ENCODE measurements at places on chromosomes 11 and 22. TPM values are rescaled to one million over a fixed set of nuclear protein-coding genes. Genes with fewer than 3 reads are reported as not detected.
A peak's percentile ranks its signal among the peaks of the same experiment; 100 is the strongest.

Gene CREB3L1
- 36.0 TPM for polyA plus RNA-seq

Gene HSD17B12
- not detected for polyA plus RNA-seq

Gene SH3BP1
- 8.3 TPM for polyA plus RNA-seq

- no peak for DNase-seq
These were observed 195.6 kb downstream of the GRIK4 start for GRCh38 chr11:120707098-120707497.

GRCh38 chr11:73818846-73819245 lies 31.2 kb downstream of the MRPL48 start:
- no peak for DNase-seq

- DNase-seq, result no peak
These were observed 20.3 kb downstream of the FAM118B start for GRCh38 chr11:126231725-126232459.

DNA sequence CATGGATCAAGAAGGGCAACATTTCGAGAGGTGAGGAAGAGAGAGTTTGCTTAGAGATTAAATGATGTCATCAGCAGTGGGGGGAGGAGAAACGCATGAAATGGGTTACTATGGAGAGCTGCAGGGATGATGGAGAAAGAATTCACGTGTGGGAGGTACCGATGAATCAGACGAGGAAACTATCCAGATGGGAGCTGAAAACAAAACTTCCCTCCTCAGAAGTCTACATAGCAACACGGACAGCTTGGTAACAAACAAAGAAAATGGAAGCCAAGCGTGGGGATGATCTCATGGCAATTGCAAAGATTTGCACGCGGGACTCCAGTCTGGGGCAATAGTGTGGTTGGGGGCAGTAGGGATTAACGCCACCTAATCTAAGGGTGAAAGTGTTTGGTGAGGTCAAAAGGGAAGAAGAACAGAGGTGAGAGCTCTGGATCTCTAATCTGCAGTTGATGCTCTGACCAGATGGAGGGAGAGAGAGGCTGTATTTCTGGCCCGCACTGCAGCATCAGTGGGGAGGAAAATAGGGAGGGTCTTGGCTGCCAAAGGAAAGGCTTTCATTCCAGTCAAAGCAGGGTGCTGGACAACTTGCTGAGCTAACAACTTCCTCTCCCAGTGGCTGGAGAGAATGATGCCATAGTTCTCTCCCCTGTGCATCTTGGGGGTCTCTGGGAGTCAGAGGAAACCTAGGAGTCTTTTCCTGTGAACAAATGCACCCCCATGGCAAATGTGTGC lies 43.4 kb upstream of the CSNK2A3 start:
- DNase-seq, result peak; percentile 74

- no peak for DNase-seq
These were observed 23.4 kb upstream of the GRK3 start for GRCh38 chr22:25540908-25541660.

DNA sequence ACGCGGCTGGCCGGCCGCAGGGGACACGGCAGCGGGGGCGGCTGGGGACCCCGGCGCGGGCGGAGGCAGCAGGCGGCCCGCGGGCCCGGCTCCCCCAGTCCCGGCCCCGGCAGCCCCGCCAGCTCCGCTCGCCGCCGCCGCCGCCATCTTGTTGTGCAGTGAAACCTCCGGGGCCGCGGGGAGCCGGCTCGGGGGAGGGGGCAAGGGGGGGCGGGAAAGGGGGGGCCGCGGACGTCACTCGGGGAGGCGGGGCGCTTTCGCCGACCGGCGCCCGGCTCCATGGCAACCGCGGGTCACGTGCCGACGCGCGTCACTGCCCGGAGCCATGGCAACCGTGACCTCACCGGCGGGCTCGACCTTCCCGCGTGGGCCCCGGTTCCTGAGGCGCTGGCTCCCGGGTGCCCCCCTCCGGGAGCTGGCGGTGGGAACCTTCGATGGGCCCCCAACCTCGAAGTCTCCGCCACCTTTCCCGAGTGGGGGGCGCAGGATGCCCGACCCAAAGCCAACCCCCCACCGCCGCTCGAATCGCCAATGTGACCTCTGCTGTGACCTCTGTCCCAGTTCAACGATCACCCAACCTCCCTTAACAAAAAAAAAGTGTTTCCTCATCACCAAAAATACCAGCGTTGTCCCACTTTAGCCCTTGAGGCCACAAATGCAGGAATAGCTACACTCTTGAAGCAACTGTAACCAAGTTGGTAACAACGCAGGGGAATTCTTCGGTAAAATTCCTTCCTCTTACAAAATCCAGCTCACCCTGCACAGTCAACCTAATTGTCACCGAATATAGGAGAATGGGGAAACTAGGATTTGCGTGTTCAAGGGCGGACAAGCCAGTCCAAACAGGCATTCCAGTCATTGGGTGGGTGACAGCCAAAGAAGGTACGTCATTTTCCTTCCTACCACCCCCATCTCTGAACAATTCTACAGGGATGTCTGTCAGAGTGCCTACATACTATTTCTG lies at the start of gene SIK3:
SIK3 (minus strand) TSS at position 160 of the 964 bp plus-strand sequence; CDS start at position 147, 13 bp downstream.
- peak; percentile 93 for DNase-seq

GRCh38 chr11:77993902-77994301 lies 566 bp downstream of the INTS4 start:
- DNase-seq, result no peak

GRCh38 chr11:125743681-125744080 lies 2.4 kb upstream of the PATE1 start:
- DNase-seq, result no peak

DNA sequence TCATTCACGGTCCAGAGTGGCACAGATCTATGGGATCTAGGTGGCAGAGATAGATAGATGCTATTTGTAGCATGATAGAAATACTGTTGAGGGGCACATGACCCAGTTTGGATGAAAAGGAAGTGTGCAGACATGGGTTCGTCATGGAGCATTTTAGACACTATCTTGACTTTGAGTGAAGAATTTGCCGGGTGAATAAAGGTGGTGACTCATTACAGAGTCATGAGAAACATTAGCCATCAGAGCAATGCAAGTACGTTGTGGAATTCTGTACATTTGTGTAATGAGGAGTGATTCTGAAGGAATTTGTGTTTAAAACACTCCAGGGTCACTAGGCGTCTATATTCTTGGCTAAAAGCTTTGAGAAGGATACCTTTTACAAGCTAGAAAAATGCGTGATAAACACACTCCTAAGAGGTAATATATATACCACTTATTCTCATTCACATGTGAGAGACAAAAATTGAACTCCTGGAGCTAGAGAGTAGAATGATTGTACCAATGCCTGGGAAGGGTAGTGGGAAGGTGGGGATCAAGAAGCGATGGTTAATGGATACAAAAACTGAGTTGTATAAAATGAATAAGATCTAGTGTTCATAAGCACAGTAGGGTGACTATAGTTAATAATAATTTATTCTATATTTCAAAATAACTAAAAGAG lies 593.7 kb upstream of the LUZP2 start:
- DNase-seq, result no peak
